ENCODE measurements at places on chromosomes 2 and 18.

- peak; percentile 52 for DNase-seq
These were observed 24.7 kb upstream of the AGAP1 start for GRCh38 chr2:235468978-235469655.

DNA sequence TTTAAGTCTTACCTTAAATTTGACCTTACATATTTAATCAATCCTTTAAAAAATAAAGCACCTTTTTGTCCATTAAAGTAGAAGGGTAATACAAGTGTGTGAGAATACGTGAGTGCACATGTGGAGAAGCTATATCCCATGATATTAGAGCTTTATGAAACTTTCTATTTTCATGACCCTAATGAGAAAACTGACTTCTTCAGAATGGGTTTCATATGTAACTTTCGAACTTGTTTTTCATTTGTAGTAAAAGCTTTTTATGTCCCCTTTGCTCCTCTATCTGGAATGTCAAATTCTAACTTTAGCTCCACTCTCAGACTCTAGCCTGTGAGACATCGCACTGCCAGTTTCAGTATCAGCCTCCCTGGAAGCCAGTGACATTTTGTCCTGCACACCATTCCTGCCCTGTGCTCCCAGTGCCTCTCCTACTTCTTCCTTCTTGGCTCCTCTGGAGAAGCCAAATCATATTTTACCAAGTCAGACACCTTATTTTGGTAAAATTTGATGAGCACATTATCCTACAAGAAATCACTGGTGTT is 42.0 kb downstream of the MAPRE2 start:
- no peak for DNase-seq

GRCh38 chr2:62158444-62159121 is 37.3 kb upstream of the B3GNT2 start:
- no peak for DNase-seq

DNA sequence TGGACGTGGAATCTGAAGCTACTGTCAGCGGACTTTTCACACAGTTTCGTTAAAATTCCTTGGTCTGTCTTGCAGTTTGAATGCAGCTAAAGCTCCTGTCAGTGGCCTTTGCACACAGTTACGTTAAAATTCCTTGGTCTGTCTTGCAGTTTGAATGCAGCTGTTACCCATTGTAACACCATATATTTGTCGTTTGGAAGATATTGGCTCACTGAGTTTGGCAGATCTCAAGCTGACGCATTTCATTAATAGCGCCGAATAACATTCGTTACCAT is 1.0 kb downstream of the LIMS1 start:
- DNase-seq: no peak

- no peak for DNase-seq
These were observed 263.5 kb downstream of the ZNF407 start for GRCh38 chr18:74861154-74861553.

- no peak for DNase-seq
These were observed 56.9 kb upstream of the LPIN2 start for GRCh38 chr18:3069671-3070433.

- DNase-seq: no peak
These were observed 84.4 kb downstream of the TGOLN2 start for GRCh38 chr2:85243101-85244072.

DNA sequence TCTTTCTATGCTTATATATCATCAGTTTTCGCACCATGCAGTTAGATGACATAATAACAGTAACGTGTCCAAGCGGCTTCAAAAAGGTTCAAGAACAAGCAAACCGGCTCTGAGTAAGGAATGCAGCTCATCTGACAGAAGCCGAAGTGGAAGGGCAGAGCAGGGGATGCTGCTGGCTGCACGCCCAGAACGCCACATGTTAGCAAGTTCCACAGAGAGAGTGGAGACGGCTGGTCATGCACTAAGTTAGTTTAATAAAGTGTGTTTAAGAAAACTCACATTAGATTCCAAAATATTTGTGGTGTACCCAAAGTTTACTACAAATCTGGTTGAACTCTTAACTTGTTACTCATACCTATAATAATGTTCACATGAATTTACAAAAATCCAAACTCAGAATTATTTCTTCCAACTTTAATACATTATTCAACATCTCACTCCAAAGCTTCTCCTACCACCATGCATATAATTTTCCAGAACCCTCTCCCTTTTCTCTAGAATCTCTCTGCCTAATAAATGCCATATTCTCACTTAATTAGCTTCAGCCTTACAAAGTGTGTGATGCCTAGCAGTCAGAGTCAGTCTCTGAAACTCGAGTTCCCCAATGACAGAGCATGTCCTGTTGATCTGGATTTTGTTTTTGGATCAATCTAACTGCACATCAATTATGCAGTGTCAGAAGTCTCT is 170.0 kb downstream of the DNAH7 start:
- peak; percentile 99 for DNase-seq

- DNase-seq: no peak
These were observed 30.0 kb downstream of the SCTR start for GRCh38 chr2:119494163-119494790.

DNA sequence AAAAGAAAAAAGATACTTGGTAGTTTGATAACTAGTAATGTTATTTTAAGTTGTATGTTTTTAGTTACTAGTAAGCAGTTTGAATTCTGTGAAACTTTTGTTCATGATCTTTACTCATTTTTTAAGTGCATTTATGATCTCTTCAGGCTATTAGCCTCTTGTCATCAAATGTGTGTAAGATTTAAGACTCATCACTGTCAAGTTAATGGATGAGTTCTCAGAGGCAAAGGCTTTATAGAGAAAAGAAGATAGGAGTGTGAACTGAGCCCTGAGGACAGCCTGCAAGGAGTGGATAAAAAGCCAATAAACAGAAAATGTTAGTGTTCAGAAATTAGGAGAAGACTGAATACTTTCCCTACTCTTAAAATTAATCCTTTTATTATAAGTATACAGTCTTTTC is 13.5 kb downstream of the NDUFV2 start:
- DNase-seq: no peak

GRCh38 chr2:6971502-6971901 is 54.3 kb downstream of the RNF144A start:
- no peak for DNase-seq

DNA sequence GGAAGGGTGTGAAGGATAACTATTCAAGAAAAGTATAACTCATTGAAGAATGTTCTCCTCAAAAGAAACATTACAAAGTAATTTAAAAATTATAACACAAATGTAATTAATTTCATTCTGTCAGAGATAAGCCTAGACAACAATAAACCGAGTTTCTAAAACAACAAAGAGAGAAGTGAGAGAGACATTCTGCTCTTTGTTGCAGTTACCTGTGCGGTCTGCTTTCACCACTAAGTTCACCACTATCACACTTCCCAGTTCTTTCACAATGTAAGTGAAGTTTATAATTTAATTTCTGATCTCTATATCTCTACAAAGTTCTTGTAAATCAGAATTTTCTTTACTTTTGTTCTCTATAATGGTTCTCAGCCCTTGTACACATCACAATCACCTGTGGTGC is 76.3 kb upstream of the FRZB start:
- DNase-seq: no peak
